ENCODE measurements at places on chromosomes 1 and 21. TPM values are rescaled to one million over a fixed set of nuclear protein-coding genes. Genes with fewer than 3 reads are reported as not detected.

BTG2 gene
- 19.9 TPM for total RNA-seq

KRTAP13-3 gene
- not detected for total RNA-seq

NECTIN4 gene
- total RNA-seq = 1.0 TPM

OR2M7 gene
- total RNA-seq = not detected

Measured in NCI-H460 (cell line).